ENCODE measurements at places on chromosomes 1 and 21.

GRCh38 chr1:15573477-15573876 lies 11.4 kb downstream of the AGMAT start:
- DNase-seq: no peak

GRCh38 chr1:208731981-208732821 lies 488.0 kb upstream of the PLXNA2 start:
- peak; percentile 66 for DNase-seq

DNA sequence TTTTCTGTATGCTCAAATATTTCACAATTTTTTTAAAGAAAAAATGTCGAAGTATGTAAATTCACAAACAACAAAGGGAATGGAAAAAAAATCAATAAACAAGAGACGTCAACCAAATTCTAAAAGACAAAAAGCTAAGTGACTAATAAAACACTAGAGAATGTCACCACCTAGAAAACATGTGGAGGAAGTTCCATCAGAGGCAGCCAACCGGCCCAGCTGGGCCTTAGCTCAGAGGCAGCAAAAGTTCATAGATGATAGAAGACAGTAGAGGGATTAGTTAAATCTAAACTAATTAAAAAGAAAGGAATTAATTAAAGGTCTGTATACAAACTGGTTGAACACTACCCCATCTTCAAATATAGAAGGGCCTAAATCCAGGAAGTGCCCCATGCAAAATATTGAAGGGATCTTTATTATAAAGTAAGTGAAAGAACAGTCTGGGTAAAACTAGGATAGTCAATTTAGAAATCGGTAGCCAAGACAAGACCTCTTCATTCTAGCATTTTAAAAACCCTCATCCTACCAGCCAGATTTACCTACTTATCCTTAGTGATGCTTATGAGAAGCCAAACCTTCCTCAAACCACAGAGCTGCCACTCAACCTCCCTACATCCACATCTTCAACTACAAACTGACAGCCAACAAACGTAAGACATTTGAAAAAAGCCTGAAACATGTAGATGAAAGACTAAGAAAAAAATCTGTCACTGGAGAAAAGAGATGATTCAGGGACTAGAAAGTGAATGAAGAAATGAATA lies 23.7 kb downstream of the MRPL39 start:
- DNase-seq: no peak

GRCh38 chr21:42443181-42443785 lies 39.6 kb downstream of the UBASH3A start:
- DNase-seq: no peak

GRCh38 chr1:26772687-26773086 lies 15.1 kb upstream of the PIGV start:
- no peak for DNase-seq

GRCh38 chr1:228106800-228107054 lies 2.4 kb downstream of the MRPL55 start:
- no peak for DNase-seq

DNA sequence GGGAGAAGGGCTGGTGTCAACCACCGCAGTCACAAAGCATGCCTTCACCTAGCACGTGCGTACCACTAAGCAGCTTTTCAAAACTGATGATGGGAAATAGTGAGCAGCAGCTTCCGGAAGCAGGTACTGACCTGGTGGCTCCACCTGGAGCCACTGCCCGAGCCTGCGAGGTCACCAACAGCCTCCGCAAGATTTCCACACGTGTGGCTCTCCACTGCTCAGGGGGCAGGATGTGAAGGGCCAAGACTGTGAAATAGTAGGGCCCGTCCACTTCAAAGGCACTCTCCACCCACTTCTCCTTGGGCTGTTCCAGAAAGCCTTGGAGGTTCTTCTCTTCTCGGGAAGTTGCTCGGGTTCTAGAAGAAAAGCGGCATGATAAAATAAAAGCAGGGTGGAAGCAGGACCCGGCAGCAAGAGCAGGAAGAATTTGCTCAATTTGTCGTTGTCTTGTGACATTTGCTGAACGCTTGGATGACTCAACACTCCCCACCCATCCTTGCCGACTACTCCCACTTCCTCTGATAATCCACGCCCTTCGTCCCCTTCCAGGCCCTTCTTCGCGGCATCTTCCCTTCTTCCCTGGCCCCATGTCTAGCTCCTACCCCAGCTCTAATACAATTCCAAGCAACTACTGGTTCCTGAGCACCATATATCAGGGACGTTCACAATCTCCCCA lies 124.9 kb upstream of the IFFO2 start:
- DNase-seq: no peak

GRCh38 chr1:236185687-236186086 lies 43.3 kb downstream of the GPR137B start:
- no peak for DNase-seq

GRCh38 chr1:81264976-81265375 lies 535.8 kb upstream of the ADGRL2 start:
- DNase-seq: no peak

GRCh38 chr1:94095112-94095637 lies 25.8 kb downstream of the ABCA4 start:
- no peak for DNase-seq

- DNase-seq: peak; percentile 26
These were observed 498.7 kb upstream of the NFIA start for GRCh38 chr1:60583696-60584095.

DNA sequence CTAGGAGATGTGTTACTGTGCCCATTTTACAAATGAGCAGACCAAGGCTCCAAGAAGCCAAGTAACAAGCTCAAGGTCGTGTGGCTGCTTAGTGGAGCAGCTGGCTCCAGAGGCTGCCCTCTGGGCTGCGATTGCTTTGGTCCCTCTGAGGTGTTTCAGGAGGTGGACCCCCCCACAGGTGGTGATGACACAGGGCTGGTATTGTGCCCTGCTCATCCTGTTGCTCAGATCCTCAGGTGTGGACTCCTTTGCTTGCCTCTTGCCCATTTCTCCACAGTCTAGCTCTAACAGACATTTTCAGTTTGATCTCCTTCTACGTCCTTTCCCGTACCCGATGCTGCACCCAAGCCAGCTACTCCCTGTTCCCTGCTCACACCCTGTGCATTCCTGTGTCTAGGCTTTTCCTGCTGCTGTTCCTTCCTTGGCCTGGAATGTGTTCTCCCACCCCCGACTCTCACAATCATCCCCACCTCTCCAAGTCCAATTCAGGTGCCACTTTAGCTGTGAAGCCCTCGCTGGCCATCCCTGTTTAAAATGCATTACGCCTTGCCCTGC lies 28.1 kb upstream of the GRHL3 start:
- no peak for DNase-seq

GRCh38 chr1:63730211-63730610 lies 43.6 kb upstream of the ROR1 start:
- DNase-seq: no peak

GRCh38 chr21:18155508-18156193 lies 89.0 kb upstream of the CHODL start:
- DNase-seq: peak; percentile 71

DNA sequence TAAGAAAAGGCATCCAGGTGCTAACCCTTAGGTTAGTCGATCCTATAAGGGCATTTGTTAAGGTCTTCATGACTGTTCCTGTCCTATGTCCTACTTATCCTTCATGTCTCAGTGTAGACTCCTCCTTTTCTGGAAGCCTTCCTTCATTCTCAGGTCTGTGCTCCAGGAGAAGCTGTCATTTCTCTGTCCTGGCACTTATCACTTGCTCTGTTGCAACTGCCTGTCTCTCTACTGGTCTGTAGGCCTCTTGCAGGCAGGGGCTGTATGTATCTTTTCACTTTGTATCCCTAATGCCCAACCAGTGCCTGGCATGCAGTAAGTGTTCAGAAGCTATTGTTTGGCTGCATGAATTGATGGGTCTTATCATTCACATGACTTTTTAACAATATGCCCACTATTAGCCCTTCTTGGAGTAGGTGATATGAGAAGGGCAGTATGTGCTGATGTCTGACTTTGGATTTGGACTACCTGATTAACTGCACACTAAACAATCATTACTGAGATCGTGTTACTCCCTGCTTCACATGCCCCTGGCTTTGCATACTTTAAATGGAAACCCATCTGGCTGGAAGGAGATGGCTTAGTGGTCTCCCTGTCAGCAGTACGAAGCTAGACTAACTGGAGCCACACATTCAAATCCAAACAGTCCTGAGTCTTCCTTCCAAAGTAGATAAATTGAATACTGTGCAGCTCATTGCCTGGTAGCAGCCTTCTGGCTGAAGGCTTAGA lies 88.8 kb downstream of the RGL1 start:
- DNase-seq: no peak

DNA sequence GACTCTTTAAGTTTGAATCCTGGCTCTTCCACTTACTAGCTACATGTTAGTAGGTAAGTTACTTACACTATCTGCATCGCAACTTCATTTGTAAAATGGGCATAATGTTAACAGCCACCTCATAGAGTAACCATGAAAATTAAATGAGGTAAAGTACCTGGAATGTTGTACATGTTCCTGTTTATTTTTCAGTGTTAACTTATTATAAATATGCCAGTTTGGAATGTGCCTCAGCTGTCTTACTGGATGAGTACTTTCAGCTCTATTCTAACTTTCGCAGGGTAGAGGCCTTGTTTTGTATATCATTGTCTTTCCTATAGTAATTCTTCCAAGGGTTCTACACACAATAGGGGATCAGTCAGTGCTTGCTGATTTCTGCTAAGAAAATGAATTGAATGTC lies 167.4 kb downstream of the DUSP10 start:
- DNase-seq: no peak

GRCh38 chr1:33267468-33268205 lies 11.3 kb downstream of the ZNF362 start:
- no peak for DNase-seq

GRCh38 chr1:203456577-203456976 lies 19.0 kb upstream of the PRELP start:
- DNase-seq: no peak

- no peak for DNase-seq
These were observed 50.1 kb upstream of the RHOU start for GRCh38 chr1:228685081-228685660.

GRCh38 chr1:193333166-193333565 lies 146.8 kb upstream of the B3GALT2 start:
- no peak for DNase-seq

GRCh38 chr21:37427221-37427620 lies 60.6 kb downstream of the DYRK1A start:
- no peak for DNase-seq

GRCh38 chr1:116408193-116408592 lies 35.1 kb downstream of the ATP1A1 start:
- DNase-seq: no peak

GRCh38 chr1:208205216-208206013 lies 38.8 kb downstream of the PLXNA2 start:
- no peak for DNase-seq

DNA sequence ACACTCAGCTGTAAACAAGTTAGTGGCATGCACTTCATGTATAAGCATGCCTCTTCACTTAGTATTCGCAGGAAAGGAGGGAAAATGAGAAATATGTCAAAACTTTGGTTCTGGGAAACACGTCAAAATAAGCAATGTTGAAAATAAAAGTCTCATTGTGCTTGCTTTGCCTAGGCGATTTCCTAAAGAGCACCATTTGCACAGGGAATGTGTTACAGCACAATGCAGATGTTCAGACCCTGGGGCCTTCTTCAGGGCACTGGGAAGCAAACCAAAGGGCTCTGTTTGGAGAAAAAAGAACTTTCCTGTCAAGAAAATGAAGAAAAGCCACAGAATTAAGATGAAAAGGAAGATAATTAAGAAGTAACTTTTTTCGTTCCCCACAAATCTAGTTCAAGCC lies 98.6 kb upstream of the PLD5 start:
- DNase-seq: no peak

GRCh38 chr21:17784604-17785402 lies 34.4 kb downstream of the C21orf91 start:
- DNase-seq: peak; percentile 54

DNA sequence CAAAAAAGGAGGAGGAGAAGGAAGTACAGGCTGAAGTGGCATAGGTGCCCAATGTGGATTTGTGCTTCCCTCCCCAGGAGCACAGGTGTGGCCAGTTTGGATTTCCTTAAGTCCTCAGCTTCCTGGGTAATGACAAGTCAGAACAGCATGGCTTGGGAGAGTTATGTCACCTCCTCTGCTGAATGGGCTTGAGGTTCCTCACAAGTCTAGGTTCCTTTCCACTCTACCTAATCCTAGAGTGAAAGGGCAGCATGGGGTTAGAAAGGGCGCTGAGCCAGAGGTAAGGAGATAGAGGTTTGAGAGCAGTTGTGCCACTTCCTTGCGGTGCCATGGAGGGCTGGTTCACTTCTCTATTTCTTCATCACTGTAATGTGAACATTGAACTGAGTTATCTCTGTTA lies 35.5 kb upstream of the IL20 start:
- DNase-seq: peak; percentile 28

DNA sequence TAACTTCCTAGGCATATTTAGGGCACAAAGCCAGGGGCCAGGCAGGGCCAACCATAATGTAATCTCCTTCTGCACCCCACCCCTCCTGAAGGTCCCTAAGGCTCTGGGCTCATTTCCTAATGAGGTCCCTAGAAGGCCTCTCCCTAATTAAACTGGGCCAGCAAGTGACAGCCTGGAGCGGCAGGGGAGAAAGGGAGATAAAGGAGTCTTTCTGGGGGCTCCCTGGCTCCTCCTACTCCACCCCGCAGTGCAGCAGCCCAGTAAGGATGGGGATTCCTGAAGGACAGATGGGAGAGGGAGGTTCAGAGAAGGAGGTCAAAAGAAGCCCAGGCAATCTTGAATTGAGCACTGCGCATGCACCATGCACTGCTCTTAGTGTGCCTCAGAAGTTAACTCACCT lies 12.8 kb downstream of the LRP8 start:
- no peak for DNase-seq

- DNase-seq: no peak
These were observed 61.0 kb downstream of the DNTTIP2 start for GRCh38 chr1:93817819-93818569.

GRCh38 chr1:182608845-182609610 lies 4.8 kb upstream of the RGS16 start:
- no peak for DNase-seq

GRCh38 chr1:210321131-210321530 lies 7.6 kb upstream of the HHAT start:
- DNase-seq: no peak

DNA sequence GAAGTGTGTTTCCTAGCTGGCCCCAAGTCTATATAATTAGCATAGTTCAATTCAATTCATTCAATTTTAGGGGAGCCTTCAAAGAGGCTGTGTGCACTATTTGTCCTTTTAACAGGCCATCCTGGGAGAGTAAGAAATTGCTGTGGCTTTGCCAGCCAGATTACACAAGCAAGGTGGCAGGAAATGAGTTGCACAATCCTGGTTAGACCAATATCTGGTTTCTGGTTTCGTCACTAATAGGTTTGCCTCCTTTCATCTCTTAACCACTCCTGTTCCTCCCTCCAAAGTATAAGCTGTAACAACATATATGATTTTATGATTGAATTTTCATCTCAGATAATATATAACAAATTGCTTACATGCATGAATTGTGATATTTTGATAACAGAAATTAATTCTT lies 84.1 kb upstream of the NEGR1 start:
- DNase-seq: peak; percentile 57

- DNase-seq: no peak
These were observed 36.0 kb downstream of the ZNF281 start for GRCh38 chr1:200373811-200374231.
